Hematopoietic multipotent progenitor cell (in vitro differentiated cells): ENCODE measurements at places on chromosomes 7 and 10.

DNA sequence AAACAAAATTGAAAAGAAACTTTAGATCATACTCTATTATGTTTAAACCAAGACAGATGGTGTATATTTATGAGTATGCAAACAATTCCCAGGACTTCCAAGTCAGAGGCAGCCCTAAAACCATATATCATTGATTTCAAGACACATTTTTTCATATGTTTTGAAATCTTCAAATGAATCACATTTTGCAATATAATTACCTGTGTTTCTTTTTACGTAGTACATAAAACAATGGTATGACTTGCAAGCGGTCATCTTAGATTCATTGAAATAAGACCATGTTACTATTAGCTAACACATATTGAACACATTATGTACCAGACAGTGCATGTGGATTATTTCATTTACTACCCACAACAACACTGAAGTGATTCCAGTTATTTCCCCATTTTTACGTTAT lies 14.9 kb downstream of the SMURF1 start:
- DNase-seq: no peak

- DNase-seq: no peak
These were observed 74.3 kb downstream of the CFAP46 start for GRCh38 chr10:132867801-132868644.

DNA sequence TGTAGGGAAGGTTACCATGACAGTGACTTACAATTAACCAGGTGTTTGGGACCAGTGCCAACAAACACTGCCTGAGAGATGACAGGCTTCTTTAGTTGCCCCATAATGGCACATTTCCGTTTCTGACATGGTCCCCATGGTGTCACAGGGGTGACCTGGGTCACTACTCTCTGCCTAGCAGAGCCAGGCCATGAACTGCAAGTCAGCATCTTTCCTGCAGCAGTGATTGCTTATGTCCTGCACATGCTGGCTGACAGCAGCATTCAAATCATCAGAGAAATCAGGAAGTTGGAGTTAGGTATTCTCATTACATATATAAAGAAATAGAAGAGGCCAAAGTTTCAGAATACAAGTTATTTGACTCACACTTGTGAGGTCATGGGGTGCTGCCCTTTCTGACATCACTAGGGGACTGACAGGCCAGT lies 47.1 kb upstream of the ZNRF2 start:
- DNase-seq: no peak

- DNase-seq: no peak
These were observed 2.6 kb downstream of the PSMG3 start for GRCh38 chr7:1567049-1567771.

DNA sequence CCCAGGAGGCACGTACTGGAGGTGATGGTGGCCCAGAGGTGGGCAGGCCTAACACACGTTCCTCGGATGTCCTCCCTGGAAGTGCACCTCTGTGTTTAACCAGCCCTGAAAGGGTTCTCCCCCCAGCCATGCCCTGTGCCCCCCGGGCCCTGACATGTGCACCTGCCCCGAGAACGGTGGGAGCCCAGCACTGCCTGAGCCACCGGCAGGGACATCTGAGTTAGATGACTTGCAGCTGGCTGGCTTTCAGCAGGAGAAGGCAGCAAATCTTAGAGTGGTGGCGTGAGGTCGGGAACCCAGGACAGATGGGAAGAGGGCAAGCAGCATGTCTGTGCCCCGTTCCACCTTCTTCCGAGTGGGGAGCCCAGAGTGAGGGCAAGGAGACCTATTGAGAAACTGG lies 291.8 kb downstream of the TCERG1L start:
- DNase-seq: no peak

GRCh38 chr7:22129819-22130580 lies 184.3 kb upstream of the CDCA7L start:
- no peak for DNase-seq

DNA sequence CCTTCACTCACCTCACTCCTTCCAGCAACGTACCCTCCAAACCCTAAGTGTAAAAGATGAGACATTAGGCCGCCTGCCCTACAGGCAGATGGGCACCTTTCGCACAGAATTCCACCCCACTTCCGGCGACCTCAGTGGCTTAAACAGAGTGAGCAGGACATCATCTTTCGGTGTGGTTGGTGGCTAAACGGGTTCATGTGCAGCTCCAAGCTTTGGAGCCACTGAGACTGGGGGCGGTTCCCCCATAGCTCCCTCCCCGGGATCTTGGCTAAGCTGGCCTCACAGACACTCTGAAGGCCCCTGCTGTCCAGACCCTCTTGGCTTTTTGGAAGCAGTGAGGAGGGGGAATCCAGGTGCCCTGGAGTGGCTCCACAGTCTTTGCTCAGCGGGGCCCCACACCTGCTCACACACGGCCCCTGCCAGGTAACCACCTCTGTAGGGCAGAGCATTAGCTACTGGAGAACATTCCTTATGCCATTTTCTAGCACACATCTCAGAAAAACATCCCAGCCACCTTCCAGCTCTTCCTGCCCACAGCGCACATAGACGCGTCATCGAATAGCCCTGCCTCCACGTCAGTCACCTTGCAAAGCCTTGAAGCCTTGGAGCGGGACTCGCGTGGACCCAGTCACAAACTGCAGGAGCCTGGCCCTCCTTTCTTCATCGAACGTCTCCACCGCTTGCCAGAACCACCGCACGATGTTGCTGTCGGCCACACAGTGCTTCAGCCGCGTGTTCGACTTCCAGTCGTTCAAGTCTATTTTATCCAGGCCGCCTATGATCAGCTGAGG lies 108.8 kb downstream of the SMURF1 start:
- DNase-seq: no peak
